ENCODE measurements at places on chromosomes 11 and 22.
A peak's percentile ranks its signal among the peaks of the same experiment; 100 is the strongest.

DNA sequence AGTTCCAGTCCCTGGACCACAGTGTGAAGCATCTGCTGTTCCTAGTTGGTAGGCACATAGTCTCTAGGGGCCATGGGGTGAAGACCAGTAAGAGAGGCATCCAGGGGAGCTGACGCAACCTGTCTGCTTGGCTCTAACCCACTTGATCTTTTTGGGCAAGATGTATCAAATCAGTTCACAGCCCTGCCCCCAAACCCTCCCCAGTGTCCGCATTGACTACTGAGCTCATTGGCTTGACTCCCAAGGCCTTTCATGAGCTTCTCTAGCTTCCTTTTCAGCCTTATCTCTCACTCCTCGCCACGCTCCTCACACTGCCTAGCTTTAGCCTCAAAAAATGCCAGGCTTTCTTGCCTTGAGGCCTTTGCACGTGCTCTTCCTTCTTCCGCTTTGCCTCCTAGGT, 29.7 kb upstream of the ABCC8 start:
- no peak for DNase-seq

DNA sequence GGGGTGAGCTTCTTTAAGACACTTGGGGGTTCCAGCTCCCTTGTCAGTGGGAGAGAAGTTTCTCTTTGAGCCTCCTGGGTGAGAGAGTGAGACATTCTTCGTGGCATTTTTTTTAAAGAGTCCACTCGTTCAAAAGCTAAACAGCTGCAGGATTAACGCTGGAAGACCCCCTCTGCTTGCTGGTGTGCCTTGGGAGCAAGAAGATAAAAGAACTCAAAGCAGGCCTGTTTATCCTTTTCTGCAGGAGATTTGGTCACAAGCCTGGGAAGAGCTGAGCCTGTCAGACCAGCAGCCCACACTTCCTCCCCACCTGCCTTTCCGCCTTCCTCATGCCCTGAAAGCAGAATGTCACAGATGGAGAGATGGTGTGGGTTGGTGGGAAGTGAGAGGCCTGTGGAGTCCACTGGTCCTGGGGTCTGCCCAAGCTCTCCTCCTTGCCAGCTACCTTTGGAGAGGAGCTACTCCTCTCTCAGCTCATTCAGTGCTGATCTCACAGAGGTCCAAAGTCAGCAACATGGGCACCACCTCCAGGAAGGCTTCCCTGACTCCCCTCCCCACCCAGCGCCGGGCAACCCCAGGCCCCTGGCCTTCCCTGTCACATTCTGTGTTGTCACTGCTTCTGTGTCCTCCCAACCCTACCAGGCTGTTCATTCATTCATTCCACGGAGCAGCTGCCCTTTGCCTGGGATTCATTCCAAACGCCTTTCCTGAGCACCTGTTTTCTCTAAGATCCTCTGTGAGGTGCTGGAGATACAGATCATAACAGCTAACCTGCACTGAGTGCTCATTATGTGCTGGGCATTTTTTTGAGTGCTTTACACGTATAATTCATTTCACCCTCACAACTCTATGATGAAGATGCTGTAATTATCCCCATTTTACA, 6.7 kb downstream of the GDPD5 start:
- DNase-seq = no peak

GRCh38 chr22:30591191-30591587, 521 bp downstream of the PES1 start:
- no peak for DNase-seq

GRCh38 chr11:108895579-108896480, 231.0 kb downstream of the DDX10 start:
- DNase-seq = no peak

GRCh38 chr22:49883294-49883640, 29.6 kb downstream of the ZBED4 start:
- DNase-seq = no peak

- no peak for DNase-seq
Observed at GRCh38 chr22:20001082-20001638, 15.5 kb downstream of the ARVCF start.

- no peak for DNase-seq
Observed at GRCh38 chr11:64292460-64293254, 1.6 kb downstream of the KCNK4 start.

GRCh38 chr11:3119141-3119821, 45.8 kb downstream of the OSBPL5 start:
- no peak for DNase-seq

DNA sequence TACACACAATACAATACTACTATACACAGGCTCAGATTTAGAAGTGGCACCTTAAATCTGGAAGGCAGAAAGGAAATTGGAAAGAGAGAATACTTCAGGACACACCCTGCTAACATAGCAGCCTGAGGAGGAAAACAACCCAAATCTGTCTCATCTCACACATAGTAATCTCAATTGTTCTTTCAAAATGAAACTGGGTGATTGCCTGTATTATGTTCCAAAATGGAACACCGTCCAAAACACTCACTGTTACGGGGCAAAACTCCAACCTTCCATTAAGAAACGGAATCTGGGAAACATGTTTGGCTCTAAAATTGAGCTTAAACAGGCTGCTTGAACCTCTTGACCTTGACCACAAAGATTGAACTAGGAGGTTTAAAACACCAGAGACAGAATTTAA, 572.6 kb downstream of the OPCML start:
- no peak for DNase-seq

GRCh38 chr22:48098243-48098920, 1335.9 kb downstream of the TBC1D22A start:
- peak; percentile 97 for DNase-seq

- peak; percentile 76 for DNase-seq
Observed at GRCh38 chr11:6438979-6439571, 1.7 kb downstream of the HPX start.

DNA sequence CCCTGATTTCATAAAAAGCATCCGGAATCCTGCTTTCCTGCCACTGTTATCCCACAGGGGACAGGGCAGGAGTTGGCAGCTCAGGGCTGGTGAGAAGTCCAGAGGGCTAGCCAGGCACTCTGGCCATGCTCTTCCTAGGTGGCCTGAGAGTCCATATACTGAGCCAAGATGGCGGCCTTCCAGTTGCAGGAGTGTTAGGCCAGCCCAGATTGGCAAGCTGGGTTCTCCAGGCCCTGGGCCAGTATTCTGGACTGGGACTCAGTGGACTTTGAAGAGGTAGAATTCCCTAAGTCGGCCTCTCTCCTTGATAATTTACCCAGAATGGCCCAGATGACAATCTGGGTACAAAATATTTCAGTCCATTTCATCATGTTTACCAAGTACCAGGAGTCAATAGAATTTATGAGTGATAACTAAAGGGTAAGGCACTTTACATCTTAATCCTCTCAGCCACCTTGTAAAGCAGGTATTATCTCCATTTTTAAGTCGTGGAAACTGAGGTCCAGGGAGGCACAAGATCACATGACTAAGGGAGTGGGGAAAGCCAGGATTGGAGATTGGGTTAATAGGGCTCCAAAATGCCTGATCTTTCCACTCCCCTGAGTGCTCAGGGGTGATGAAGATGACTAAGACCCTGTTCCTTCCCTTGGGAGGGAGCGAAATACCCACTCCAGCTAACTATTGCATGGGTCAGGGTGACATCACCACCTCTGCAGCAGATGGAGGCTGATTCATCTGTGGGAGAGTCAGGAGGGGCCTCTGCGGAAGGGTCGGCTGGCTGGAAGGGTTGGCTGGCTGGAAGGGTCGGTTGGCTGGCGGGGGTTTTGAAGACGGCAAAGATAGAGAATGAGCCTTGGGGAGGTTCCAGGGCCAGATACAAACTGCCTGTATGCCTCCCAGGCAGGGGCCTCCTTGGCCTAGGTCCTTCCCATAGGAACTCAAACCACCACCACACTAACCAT, 1.2 kb upstream of the MICALL1 start:
- DNase-seq = no peak

DNA sequence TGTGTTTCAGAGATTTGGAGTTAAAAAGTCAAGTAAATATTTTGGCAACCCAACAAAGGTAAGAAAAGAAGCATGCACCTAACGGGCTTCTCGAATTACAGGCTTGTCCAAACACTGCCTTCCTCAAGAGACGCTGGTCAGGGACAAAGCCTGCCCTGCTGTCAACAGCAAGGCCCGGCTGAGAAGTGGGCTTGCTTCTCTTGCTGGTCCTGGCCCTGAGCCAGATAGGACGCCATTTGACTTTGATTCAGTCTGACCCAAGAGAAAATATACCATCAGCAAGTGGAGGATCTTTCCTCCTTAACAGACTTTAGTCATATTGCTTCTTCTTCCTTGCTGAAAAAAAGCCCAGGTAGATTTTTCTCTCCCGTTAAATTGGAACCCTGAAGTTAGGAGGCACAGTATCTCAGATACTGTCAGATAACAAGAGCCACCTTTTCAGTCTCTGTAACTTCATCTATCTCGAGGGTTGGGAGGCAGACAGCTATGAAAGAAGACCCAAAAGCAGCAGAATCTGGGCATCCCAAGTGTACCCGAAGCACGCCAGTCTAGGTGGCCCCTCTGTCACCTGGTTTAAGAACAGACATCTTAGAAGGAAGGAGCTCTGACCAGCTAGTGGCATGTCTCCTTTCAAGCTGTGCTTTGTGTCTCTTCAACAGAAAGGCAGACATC, 57.5 kb downstream of the C22orf31 start:
- DNase-seq = no peak

- peak; percentile 54 for DNase-seq
Observed at GRCh38 chr11:130389335-130389935, 39.0 kb downstream of the ADAMTS8 start.

- DNase-seq = no peak
Observed at GRCh38 chr22:21902296-21903087, 35.0 kb upstream of the MAPK1 start.

- no peak for DNase-seq
Observed at GRCh38 chr11:3108183-3108721, 51.0 kb upstream of the CARS1 start.

GRCh38 chr11:1055990-1056771, 18.5 kb upstream of the MUC2 start:
- DNase-seq = no peak

GRCh38 chr11:117435326-117435725, 107.7 kb downstream of the CEP164 start:
- peak; percentile 11 for DNase-seq

DNA sequence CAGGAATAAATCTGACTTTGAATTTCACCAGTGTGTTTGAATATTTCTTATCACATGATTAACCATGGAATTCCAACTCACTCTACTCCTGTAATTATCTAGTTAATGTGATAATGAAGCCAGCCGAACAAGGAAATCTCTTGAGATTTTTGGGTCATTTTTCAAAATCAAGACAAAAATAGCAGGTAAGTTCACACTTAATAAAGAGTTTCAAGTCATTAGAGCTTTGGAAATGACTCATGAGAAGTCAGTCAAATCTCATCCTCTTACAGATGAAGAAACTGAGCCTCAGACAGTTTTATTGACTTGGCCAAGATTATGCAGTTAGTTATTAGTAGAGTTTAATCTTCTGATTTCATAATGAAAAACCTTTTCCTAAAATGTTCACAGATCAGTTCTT, 148.8 kb downstream of the ARHGAP42 start:
- no peak for DNase-seq

DNA sequence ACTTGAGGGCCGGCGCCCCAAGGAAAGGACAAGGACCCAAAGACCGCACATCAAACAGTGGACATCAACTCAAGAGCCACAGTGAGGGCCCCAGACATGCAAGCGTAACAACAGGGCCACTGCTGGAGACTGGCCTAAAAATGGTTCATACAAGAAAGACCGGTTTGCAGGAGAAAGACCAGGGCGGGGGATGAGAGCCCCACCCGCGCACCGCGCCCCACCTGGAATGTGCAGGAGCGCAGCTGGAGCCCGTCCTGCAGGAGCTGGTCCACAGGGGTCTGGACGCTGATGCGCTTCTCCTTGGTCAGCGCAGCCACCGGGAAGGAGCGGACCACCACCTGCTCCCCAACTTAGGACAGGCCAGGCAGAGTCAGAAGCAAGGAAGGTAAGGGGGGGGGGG, 13.9 kb downstream of the SBF1 start:
- no peak for DNase-seq

- DNase-seq = no peak
Observed at GRCh38 chr11:20364341-20364792, 853 bp downstream of the HTATIP2 start.

- DNase-seq = no peak
Observed at GRCh38 chr11:12109591-12110196, 696 bp upstream of the MICAL2 start.

DNA sequence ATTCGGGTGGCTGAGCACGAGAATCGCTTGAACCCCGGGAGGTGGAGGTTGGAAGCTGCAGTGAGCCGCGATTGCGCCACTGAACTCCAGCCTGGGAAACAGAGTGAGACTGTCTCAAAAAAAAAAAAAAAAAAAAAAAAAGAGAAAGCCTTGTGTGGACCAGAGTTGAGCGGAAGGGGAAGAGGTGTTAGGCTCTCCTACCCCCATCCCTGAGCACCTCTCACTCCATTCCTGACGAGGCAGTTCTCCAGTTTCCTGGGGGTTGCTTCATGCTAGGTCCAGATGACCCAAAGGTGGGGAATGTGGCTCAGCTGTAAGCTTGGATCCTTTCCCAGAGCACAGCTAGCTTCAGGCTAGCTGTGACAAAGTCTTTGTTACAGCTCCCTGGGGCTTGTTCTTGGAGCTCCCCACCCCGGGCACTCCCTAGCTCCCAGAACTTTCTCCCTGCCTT, 8.8 kb upstream of the DNAL4 start:
- no peak for DNase-seq
